ENCODE measurements at places on chromosomes 2 and 18. TPM values are rescaled to one million over a fixed set of nuclear protein-coding genes. Genes with fewer than 3 reads are reported as not detected.
A peak's percentile ranks its signal among the peaks of the same experiment; 100 is the strongest.

DNA sequence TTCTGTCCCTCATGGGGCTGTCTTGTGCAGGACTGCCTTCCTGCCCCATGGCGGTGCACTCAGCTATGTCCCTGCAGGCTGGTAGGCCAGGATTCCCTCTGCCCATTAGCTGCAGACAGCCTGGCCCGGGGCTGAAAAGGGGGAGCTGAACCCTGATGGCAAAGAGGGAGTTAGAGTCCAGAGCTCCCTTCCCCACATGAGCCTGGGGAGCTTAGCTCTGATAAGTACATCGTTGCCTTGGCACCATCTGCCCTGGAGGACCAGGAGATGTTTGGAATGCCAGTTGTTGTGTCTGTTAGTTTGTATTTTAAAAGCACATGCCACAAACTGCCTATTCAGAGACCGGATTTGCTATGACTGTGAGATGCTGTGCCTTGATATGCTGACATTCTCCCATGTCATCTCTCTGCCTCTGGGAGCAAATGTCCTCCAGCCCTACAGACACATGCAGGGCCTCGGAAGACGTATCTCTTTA is 65.1 kb upstream of the AFF3 start:
- no peak for DNase-seq

DNA sequence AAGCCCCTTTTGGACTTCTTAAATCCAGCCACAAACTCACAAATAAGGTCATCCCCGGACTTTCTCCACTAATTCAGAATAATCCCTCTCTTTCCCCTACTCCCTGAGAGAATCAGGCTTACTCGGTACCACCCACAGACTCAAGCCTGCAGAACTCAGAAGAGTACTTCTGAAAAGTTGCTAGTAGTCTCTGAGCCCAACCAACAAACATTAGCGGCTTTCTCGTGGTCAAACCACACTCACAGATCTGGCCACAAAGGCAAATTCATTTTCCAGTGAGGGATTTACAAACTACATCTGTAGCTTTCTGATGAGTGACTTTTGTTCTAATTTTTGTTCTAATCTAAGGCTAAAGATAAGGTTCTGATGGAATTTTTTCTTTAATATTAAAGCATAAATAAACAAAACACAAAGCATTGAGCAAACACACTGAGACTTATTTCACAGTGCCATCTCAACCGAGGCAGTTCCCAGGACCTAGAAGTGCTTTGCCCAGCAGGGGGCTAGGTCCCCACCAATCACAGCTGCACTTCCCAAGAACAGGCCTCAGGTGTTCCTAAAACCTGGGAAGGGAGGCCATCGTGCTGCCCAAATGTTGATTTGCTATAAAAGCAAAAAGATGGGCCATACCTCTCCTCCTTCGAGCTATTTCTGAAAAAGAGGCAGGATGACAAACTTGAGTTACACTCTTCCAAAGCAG is 110.7 kb downstream of the COLEC12 start:
- no peak for DNase-seq

GRCh38 chr2:109045505-109045904 is 56.5 kb upstream of the EDAR start:
- DNase-seq: no peak

The ZNF385B gene
- 70.7 TPM for total RNA-seq

GRCh38 chr2:77013457-77013856 is 508.7 kb downstream of the LRRTM4 start:
- DNase-seq: no peak

The UGT1A3 gene
- not detected for total RNA-seq

DNA sequence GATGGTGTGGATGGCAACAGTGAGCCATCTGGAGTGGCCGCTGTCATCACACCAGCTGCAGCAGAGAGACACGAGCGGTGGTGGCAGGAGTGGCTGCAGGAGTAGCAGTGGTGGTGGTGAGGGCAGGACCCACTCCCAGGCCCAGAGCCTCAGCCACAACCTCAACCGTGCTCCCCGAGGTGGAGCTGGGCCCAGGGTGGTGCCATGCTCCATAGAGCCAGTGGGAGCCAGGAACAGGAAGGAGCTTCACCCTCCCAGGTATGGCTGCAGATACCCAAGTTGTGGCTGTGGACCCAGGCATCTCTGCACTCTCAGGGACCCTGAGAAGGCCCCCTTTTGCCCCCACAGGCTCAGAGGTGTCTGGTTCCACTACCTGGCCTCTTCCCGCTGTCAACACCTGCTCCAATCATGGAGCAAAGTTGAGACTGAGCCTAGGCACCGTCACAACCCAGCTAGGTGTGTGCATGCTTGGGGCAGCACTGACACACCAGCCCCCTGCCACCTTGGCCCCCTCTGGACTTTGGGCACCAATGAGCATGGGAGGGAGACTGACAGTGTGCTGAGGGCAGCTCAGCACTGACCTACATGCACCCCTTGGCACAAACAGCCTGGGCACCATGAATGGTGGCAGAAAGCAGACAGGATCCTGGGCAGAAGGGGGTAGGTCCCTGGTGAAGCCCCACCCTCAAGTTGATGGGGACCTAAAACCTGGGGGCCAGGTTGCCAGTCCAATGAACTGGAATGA is 188.9 kb downstream of the NDUFA10 start:
- no peak for DNase-seq

DNA sequence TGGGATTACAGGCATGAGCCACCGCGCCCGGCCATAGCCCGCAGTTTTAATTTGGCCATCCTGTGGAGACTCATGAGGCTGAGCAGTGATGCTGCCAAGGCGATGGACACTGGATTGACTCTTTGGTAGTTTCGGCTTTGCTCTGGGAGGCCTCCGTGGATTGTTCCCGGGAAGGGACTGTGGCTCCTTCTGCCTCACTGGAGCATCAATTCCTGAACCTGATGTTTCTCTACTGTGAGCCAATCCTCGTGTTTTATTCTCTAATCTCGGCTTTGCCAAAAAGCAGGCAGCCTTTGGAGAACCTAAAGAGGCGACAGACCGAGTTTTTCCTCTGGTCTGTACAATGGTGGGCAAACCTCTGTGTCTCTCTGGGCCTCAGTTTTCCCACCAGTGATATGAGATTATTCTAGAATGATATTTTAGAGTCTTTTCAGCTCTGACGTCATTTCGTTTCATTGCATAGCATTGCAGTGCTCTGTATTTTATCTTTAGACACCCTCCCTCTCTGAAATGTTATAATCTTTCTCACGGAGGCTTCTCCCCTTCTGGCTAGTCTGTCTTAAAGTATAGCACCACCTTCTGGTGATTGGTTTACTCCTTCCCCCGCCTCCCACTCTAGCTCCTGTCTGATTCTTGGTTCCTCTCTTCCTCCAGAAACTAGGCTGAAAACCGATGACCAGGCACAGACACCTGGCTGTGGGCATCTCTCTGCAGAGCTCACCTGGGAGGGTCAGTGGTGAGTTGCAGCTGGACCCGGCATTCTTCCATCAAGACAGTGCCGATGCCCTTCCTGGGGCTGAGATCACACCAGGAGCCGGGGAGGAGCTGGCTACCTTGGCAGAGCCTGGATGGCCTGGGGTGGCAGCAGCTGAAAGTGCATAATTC is 341.3 kb downstream of the MYCN start:
- no peak for DNase-seq

The SAG gene
- not detected for total RNA-seq

DNA sequence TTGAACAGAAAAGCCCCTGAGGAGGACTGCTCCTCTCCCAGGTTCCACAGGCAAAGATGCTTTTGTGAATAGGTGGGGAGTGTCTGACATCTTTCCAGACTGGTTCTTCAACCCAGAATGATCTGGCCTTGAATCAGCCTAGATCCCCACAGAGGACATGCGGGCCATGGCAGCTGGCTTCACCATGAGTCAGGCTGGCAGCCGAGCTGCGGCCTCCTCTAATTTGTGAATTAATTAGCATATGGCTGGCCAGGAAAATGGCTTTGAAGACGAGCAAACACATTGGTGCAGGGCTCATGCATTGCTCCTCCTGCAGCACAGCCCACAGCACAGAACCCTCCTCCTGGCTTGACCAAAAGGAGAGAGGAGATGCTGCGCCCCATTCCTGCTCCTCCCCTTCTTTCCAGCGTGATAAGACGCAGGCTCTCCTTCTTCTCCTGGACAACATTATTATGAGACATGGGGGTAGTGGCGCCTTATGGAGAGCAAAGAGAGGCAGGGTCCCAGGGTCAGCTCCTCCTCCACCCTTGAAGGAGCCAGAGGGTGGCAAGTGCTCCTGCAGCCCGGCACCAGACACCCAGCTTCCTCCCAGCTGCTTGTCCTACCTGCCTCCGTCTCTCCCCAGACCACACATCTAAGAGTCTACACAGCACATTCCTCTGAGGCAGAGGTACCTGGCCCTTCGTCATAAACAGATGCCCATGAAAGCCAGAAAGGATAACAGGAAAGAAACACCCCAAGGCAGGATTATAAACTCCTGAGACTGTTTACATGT is 66.7 kb downstream of the EDAR start:
- DNase-seq: no peak

GRCh38 chr2:147165697-147166382 is 679.0 kb upstream of the ACVR2A start:
- DNase-seq: no peak

DNA sequence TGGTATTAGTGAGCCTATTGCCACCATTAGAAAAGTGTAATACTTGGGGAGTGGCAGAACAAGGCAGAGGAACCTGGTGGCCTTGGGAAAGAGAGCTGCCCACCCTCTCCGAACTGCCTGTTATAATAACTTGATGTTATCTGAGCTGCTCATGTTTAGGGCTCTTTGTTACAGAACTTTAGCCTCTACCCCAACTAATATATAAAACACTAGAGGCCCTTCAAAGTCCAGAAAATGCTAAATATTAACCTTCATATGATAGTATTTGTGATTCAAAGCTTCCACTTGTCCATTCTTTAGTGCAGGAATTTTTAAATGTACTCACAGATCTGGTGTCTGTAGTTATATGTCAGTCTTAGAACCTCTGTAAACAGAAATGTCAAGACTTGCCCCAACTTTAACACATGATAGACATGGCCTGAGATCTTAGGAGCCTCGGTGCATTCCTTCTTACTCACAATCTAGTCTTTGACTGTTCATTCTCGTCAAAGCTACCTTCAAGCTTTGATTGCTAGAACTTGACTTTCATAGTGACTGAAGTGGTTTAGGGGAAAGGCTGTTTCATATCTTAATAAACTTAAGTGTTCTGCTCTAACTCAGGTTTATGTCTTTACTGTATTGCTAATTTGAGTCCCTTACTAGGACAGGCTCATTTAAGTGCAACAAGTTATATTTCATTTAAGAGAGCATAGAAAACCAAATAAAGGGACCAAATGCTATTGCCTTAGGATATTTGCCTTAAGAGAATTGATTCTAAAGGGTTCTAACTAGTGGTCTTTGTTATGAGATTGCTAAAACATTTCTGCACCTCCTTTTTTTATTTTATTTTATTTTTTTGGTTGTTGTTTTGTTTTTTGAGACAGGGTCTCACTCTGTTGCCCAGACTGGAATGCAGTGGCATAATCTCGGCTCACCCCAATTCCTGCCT is 41.6 kb downstream of the DDX1 start:
- DNase-seq: no peak

DNA sequence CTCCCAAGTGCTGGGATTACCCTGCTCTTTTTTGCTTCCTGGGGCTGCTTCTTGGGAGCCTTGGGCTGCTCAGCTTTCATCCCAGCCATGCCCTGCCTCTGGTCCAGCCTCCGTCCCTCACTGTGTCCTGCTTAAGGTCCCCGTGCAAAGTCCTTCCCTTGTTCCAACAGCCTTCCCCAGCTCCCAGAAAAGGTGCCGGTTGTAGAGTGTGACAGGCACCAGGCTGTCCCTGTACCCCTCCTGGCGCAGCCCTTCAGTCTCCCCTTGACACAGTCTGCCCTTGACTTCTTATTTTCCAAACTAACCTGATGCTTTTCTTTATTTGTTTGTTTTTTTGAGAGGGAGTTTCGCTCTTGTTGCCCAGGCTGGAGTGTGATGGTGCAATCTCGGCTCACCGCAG is 20.1 kb upstream of the ALPI start:
- peak; percentile 8 for DNase-seq

- DNase-seq: no peak
These were observed 156.7 kb downstream of the EVA1A start for GRCh38 chr2:75403991-75404428.

DNA sequence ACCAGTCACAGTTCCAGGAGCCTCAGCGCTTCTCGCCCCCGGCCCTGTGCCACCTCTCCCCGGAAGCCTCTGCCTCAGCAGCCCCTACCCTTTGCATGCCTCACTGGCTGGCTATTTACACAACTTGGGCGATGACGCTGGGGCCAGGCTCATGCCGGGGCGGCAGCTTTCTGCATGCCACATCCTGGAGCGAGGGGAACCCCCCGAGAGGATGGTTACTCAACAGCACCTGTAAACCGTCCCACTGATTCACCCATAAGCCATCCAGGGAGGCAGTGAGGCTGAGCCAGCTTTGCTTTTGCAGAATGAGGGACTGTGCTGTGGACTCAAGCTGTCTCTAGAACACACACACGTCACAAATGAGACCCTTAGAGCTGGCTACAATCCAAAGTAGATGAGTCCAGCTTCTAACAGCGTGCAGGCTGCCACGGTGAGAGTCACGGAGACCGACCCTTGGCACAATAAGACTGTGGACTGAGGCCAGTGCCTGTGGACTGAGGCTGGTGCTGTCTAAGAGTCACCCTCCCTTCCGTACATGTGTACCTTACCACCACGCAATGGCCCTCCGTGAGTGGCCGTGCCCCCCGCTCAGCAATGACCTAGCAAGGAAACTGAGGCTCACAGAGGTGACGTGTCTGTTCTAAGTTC is 45.6 kb upstream of the ODC1 start:
- peak; percentile 85 for DNase-seq

The HOXD3 gene
- 0.49 TPM for total RNA-seq

- DNase-seq: no peak
These were observed 427.7 kb downstream of the TGIF1 start for GRCh38 chr18:3877678-3878077.

The DSC1 gene
- total RNA-seq: not detected

The GPR45 gene
- total RNA-seq: not detected

- DNase-seq: no peak
These were observed 9.8 kb upstream of the IL36A start for GRCh38 chr2:112995346-112995920.

DNA sequence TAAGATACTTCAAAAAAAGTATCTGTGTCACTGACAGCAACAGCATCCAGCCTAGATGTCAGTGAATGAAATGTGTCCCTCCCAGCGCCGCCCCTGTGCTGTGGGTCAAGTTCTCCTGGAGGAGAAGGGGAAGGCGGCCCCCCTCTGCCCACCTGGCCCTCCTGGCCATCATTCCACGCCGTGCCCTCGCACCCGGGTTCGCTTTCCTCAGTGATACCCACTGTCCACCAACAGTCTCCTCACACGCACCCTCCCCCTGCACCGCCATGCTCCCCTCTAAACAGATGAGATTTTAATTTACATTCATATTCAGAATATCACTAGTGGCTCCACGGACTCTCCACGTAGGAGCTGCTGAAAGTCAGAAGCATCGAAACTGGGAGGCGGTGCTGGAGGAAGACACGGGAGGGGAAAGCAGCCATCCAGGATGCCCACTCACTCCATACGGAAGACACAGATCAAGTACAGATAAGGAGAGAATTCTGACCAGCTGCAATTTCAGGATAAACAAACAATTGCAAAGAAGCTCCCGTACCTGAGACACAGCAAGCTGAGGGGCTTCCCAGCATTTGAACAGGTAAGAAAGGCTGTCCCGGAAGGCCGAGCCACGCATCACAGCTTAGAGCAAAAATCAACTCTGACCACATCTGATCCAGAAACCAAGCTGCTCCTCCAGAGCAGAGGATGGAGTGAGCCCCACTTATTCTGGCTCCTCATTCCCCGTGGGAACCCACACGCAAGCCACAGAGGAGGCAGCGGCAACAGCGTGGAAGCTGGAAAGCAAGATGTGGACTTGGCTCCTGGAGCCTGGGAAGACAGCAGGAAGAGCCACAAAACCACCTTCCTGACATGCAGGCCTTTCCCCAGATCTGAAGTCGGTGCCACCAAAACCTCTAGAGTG is 49.7 kb downstream of the PXDN start:
- no peak for DNase-seq

The WDR35 gene
- 7.6 TPM for total RNA-seq

The POTEJ gene
- not detected for total RNA-seq

Measured in upper lobe of left lung (tissue), 6 donors.